Fibroblast of skin of abdomen (primary cell): ENCODE measurements at places on chromosomes 6 and 20.
A peak's percentile ranks its signal among the peaks of the same experiment; 100 is the strongest.

DNA sequence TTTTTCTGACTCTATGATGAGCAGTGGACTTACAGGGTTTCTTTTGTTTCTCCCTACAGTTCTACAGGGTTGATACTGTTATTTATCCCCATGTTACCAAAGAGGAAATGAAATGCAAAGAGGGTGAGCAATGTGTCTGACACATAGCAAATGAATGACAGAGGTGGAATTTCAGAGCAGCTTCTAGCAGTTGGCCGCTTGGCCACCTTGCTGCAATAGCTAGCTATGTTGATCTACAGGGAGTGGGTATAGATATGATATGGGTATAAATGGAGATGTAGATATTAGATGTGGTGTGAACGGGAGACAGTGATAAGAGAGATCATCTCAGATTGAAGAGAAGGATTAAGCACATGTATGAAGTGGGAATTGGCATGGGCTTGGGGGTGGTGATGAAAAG lies 10.9 kb upstream of the SLC22A3 start:
- peak; percentile 48 for DNase-seq

DNA sequence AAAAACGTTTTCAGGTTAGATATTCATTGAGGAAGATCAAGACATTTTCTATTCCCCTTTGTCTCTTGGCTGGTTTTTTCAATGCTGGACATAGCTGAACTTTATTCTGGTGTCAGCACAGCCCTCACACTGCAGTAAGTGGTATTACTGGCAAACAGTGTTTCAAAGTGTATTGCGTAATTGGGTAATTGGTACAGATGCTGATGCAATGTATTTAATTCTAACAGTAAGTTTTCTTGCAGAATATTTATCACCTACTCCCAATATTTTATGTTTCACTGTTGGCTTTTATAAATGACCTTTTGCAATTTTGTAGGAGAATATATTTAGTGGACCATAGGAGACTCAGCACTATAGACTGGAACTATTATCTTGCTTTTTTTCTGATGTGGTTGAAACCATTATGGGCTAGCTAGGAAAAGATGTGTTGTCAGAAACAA lies 287.6 kb upstream of the SOX4 start:
- peak; percentile 56 for DNase-seq

GRCh38 chr20:63863021-63863797 lies 1.9 kb upstream of the TPD52L2 start:
- DNase-seq: no peak

DNA sequence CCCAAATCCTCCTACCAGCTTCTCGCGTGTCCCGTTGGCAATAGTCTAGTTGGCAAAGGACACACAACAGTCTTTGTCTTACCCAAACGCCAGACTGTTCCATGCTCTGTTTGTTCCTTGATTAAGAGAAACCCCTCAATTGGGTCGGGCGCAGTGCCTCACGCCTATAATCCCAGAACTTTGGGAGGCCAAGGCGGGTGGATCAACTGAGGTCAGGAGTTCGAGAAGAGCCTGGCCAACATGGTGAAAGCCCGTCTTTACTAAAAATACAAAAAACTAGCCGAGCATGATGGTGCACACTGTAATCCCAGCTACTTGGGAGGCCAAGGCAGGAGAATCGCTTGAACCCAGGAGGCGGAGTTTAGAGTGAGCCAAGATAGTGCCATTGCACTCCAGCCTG lies 153.7 kb downstream of the GRM4 start:
- DNase-seq: no peak

DNA sequence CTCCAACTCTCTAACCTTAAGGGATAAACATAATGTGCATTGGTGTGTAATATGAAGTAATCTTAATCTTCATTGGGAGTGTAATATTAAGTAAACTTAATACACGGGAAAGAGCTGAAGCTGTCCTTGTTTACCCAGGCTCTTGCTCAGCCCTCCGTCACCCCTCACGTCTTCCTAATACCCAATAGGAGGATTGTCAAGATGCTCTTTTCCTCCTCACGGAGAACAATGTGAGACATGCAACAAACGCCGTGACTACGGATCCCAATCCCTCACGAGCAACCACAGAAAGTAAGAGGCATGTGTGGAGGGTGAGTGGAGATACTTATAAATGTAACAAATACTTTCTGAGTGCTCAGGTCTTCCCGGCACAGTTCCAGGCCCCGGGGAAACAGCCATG lies 11.0 kb downstream of the KIF16B start:
- DNase-seq: no peak

DNA sequence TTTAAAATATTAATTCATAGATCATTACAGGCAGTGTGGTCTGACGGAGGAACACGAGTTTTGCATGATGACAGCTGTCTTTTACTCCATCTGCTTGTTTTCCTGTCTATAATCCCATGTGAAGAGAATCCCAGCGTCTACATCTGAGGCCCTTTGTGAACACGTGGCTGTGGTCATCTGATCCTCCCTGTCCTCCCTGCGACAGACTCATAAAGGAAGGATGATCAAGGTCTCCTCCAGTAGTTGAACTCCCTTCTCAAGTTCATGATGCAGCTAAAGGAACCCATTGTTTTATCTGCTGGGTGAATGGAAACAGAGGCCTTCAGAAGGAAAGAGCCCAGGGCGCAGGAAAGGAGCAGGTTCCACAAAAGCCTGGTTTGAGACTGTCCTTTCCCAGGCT lies 435.8 kb upstream of the JARID2 start:
- DNase-seq: no peak

- no peak for DNase-seq
Measured at GRCh38 chr6:125078602-125079321, 74.8 kb upstream of the TPD52L1 start.

DNA sequence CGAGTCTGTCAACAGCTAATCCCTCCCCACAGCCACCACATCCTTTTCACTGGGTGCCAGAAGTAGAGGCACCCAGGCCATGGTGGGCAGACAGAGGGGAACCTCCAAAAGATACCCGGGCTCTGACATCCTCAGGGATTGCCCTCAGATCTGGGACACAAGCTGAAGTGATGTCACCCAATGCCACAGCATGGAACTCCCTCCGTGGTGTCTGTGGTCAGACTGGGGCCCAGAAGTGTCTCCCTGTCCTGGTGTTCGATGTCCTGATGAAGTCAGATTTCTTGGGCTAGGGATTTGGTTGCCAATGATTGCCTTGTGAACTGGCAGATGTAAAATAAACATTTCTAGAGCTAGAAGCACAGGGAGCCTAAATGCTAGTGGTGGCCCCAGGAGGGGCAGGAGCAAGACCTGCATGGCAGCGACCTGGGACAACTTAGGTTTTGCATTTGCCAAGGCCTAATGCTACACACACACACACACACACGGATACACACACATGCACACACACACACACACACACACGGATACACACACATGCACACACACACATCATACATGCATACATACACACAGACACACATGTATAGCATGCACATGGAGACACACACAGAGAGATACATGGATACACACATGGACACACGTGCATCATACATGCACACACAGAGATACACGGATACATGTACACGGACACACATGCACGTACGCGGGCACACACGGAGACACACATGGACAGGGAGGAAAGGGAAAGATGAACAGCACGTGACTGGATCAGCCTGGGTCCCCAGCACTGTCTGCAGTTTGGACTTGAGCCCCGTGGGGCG lies 221.0 kb downstream of the NFATC2 start:
- no peak for DNase-seq

GRCh38 chr20:10946124-10946880 lies 272.5 kb upstream of the JAG1 start:
- DNase-seq: no peak

- DNase-seq: no peak
Measured at GRCh38 chr6:144744720-144745119, 459.6 kb downstream of the UTRN start.

- no peak for DNase-seq
Measured at GRCh38 chr20:57315976-57316480, 13.6 kb upstream of the SPO11 start.

- no peak for DNase-seq
Measured at GRCh38 chr6:166423781-166424180, 41.0 kb upstream of the MPC1 start.

DNA sequence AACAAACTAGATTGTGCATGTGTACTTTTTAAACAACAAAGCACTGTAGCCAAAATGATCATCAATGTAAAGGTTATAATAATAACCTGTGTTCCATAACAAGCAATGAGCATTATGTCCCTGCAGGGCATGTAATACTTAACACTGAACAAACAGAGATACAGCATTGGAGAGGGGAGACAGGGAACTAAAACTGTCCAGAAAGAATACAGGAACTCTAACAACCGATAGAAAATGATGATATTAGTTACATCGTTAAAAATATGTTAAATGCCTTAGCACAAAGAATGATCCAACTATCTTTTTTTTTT lies 80.5 kb downstream of the COL9A1 start:
- DNase-seq: no peak

GRCh38 chr20:63471981-63472831 lies at the start of gene KCNQ2:
KCNQ2 (minus strand) TSS chr20:63472655; CDS start chr20:63472463, 192 bp downstream.
- no peak for DNase-seq

DNA sequence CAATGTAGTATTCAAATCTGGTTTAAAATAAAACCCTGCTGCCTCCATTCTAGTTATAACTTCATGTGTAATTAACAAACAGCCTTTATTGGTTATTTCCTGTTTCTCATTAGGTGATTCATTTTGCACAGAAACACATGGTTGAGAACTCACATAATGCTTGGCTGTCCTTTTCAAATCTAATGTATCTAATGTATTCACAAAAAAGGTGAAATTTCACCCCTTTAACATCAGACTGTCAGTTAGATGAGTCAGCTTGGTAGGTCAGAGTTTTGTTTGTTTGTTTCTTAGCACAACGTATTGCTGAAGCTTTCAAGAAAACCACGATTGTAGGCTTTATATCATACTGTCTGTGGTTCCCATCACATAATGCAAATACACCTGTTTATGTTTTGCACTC lies 78.7 kb upstream of the TMEM30A start:
- no peak for DNase-seq

DNA sequence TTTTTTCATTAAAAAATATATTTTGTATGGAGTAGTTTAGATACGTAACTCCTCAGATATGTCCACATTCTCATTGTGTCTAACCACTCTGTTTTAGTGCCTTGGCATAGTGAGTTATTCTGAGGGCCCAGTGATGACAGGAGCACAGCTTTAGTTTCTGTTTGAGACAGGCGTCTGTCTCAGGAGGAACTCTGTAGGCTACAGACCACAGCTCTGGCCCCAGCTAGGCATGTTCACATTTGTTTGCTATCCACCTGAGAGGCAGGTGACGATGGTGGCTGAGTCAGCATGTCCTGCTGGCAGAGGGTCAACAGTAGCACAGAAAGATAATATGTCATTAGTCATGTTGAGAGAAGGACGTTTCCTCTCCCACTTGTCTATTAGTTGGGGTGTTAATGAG lies 16.3 kb downstream of the LRRC1 start:
- peak; percentile 52 for DNase-seq

DNA sequence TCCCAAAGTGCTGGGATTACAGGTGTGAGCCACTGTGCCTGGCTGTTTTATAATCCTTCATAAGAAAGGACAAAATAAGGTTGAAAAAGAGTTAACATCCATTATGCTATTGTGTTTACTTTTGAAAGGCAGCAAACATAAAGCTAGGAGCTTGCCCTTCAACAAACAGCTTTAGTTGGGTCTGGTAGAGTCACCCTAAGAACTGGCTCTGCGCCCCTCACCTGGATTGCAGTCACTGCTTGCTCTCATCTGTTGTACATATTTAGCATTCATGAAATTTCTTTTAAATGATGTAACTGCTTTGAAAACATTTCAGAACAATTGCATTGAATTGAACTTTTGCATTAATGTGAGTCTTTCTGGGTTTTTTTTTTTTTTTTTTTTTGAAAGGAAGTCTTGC lies 38.9 kb downstream of the JARID2 start:
- peak; percentile 73 for DNase-seq

GRCh38 chr6:149751239-149751638 lies 1.7 kb downstream of the PCMT1 start:
- DNase-seq: no peak

DNA sequence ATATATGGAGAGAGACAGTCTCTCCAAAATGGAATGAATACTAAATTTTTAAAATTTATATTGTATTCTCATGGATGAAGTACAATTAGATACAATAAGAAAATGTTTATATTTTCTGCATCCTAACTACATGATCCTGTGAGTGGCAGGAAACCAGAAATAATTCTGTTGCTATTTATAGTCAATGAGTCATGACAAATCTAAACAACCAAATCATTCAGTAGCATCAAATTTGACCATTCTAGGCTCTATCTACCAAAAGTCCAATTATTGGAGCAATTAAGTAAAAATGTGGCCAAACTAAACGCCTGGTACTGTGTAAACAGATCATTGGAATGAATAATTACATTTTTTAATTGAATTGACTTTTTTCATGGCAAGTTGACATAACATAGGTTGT lies 959.8 kb downstream of the EPHA7 start:
- no peak for DNase-seq

GRCh38 chr6:5537132-5537531 lies 275.8 kb downstream of the FARS2 start:
- DNase-seq: no peak

GRCh38 chr6:168415993-168416530 lies 24.9 kb upstream of the SMOC2 start:
- DNase-seq: no peak

GRCh38 chr20:63235399-63235983 lies at the start of gene BIRC7:
BIRC7 (plus strand) TSS chr20:63235905; CDS start chr20:63236097, 192 bp downstream.
- DNase-seq: no peak

DNA sequence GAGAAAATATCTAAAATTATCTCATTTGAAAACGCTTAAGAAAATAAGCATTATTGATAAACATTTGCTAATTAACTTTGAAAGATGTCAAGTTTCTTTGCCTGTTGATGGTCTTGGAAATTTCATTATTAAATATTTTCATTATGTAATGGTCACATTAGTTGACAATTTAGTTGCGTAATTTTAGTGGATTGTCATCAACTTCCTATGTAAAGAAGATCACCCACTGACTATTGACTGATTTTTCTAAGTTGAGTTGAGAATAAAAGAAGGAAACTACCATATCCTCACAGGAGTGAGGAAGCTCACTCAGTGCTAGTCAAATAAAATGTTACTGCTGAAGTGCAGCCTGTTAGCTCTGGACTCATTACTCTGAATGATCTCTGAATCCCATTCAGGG lies 79.9 kb upstream of the LY86 start:
- DNase-seq: no peak

GRCh38 chr6:13673368-13673767 lies 38.3 kb downstream of the RANBP9 start:
- DNase-seq: no peak

GRCh38 chr6:159101656-159102055 lies 56.9 kb upstream of the TAGAP start:
- no peak for DNase-seq

- no peak for DNase-seq
Measured at GRCh38 chr20:15026759-15027158, 689.3 kb upstream of the FLRT3 start.

GRCh38 chr20:59972037-59972801 lies 14.0 kb downstream of the CDH26 start:
- DNase-seq: no peak

GRCh38 chr6:64955435-64955848 lies 751.6 kb downstream of the EYS start:
- no peak for DNase-seq

- no peak for DNase-seq
Measured at GRCh38 chr6:96089173-96089572, 73.4 kb downstream of the FUT9 start.
